ENCODE measurements at places on chromosomes 11 and 22.

DNA sequence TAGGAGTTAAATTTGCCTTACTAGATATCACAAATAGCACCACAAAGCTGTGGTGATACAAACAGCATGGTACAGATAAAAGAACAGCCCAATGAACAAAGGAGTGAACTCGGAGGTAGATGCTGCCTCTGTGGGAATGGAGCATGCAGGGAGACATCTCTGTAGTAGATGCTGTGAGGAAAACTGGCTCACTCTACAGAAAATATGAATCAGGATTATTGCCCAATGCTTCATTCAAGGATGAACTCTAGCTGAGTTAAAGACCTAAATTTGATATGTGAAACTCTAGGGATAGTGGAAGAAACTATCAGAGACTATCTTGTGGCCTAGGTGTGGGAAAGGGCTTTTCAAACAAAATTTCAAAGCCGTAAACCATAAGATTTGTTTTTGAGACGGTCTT is 15.3 kb upstream of the CAPN5 start:
- DNase-seq = no peak

GRCh38 chr11:116731097-116731761 is 41.6 kb downstream of the BUD13 start:
- no peak for DNase-seq

DNA sequence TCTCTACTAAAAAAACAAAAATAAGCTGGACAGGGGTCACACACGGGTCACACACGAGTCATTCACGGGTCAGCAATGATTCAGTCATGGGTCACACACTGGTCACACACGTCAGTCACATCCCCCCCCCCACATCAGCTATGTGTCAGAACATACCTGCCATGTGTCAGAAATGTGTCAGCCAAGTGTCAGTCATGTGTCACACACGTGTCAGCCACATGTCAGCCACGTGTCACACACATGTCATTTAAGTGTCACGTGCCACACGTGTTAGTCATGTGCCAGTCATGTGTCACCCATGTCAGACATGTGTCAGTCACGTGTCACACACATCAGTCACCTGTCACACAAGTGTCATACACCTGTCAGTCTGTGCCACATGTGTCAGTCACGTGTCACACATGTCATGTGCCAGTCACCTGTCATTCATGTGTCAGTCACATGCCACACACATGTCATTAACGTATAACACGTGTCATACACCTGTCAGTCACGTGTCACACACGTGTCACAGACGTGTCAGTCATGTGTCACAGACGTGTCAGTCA is 28.7 kb upstream of the MMP20 start:
- DNase-seq = no peak

DNA sequence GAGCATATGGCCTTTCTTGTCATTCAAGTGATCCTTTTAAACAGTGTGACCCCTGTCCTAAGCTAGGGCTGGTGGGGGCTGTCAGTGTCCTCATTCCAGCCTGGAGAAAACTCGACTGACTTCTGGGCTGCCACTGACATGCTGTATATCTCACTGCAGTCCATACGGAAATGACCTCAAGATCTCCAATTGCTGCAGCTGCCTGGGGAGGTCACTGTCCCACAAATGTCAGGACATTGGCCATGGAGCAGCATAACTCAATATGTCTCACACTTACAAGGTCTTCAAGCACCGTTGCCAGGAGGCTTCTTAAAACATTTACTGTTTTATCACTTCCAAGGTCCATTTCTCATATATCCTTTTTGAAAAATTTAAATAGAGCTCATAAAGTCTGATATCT is 27.8 kb upstream of the CSNK2A3 start:
- no peak for DNase-seq

- DNase-seq = no peak
These were observed 51.0 kb upstream of the SEPTIN5 start for GRCh38 chr22:19663286-19663815.

DNA sequence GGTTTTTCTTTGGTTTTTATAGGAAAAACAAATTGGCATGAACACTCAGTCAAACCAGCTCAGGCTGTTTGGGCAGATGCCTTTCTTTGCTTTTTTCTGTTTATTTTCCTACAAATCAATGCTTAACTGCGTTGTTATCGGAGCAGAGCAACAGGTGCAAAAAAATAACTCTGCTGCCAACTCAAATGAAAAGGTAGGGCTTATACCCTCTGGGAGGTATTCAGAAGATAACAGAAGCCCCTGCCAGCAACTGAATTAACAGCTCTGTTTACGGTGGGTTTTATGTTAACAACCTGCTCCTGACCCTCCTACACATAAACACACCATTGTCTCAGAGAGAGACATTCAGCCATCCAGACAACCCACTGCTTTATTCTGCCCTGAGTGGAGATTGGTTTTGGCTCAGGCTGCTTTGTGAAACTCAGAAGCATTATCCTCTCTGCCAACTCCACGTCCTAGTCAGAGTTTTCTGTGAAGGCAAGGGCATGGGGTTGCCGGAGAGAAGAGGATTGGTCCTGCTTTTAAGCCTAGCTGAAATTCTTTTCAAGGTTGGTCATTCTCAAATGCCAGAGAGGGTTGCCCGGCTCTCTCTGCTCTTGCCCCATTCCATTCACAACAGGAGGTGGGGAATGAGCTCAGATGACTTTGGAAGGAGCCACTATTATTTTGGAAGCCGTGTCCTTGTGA is 11.4 kb downstream of the EHF start:
- DNase-seq = no peak

DNA sequence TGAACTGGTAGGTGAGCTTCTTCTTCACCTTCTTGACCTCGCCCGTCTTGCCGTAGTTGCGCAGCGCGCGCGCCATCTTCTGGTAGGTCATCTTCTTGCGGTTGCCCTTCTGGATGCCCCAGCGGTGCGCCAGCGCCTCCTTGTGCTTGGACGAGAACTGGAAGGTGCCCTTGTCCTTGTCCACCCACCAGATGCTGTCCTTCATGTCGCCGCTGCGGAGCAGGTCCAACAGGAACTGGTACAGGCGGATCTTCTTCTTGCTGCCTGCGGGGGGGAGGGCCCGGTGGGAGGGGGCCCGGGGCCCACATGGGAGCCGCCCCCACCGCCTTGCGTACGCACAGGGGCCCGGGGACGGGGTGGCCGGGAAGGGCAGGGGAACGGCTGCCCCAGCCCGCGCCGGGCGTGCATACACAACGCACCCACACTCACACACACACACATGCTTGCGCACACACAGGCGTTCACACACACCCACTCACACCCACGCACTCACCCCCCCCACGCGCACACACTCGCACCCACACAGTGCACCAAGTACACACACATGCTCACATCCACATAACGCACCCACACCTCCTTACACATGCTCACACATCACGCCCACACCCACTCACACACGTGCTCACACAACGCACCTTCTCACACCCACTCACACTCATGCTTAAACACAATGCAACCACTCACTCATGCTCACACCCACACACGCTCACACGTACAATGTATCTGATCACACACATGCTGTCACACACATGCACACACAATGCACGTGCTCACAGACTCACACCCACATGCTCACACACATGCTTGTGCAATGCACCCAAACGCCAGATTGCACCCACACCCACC is 3.0 kb upstream of the MYBPC3 start:
- no peak for DNase-seq

DNA sequence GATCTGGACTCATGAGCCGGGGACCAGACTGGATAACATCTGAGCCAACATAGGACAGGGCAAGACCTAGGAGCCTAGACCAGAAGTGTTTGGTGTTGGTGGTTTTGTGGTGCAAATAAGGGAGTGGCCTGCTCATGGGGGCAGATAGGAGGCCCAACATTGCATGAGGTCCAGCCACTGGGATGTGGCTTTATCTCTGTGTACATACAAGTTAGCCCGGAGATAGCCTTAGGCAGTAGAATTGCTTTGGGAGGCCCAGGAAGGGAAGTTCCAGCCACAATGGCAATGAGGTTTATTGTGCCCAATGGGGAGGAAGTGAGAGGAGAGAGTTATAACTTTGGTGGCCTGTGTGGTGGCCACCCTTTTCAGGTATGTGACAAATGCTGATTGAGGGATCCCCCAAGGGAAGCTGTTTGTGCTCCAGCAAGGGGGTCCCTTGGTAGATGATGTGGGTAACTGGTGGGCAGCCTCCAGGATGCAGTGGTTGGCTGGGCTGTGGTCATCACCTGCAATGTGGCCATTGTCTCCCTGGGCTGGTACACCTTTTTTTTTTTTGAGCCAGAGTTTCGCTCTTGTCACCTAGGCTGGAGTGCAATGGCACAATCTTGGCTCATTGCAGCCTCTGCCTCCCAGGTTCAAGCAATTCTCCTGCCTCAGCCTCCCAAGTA is 6.4 kb downstream of the LMO2 start:
- no peak for DNase-seq

GRCh38 chr22:46678003-46678657 is 57.9 kb downstream of the GRAMD4 start:
- no peak for DNase-seq
